MCF 10A (cell line): ENCODE measurements at places on chromosomes 11 and 22. TPM values are rescaled to one million over a fixed set of nuclear protein-coding genes. Genes with fewer than 3 reads are reported as not detected.
A peak's percentile ranks its signal among the peaks of the same experiment; 100 is the strongest.

The SMTNL1 gene
- total RNA-seq: not detected in 2 replicates

GRCh38 chr11:74816664-74817063, 68.0 kb downstream of the RNF169 start:
- DNase-seq: no peak

The SYTL2 gene
- total RNA-seq: 2.1 and 2.7 TPM in 2 replicates

DNA sequence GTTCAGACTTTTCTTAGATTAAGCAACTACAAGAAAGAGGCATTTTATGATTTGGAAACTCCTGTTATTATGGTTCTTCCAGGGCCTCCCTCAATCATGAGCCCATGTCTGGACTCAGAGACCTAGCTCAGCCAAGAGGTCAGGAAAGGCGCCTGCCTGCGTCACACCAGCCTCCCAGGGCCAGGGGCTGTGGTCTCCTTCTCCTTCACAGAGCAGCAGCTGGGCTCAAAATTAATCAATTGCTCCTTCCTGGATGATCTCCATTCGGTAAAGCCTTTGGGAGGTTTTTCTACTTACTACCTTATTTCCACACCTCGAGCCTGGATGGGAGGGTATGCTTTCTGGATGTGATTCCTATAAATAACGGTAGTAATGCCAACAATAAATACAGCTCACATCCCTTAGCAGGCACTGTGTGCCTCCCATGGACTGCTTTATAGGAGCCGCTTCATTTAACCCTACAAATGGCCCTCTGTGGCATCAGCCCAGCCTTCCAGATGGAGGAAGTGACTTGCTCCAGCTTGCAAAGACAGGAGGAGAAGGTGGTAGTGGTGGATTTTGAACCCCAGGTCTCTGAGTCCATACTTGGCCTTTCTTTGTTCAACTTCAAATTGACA, 1445.6 kb downstream of the TBC1D22A start:
- DNase-seq: no peak

- peak; percentile 84 for DNase-seq
Measured at GRCh38 chr11:118074785-118075184, 2.1 kb upstream of the TMPRSS4 start.

GRCh38 chr11:35554491-35555437, 29.3 kb upstream of the PAMR1 start:
- DNase-seq: no peak

The OR52A1 gene
- total RNA-seq: not detected in 2 replicates

The POU2F3 gene
- total RNA-seq: not detected in 2 replicates
